Stimulated activated CD8-positive, alpha-beta memory T cell treated with anti-CD3 and anti-CD28 coated beads, Interleukin-15, amount 100 ng/mL, for 1 hour (primary cell): ENCODE measurements at places on chromosomes 2 and 18.

- DNase-seq: no peak
These were observed 26.7 kb downstream of the LIMS1 start for GRCh38 chr2:108560895-108561530.

- no peak for DNase-seq
These were observed 80.2 kb downstream of the NUP35 start for GRCh38 chr2:183204397-183204796.

GRCh38 chr18:9032519-9032918, 70.0 kb upstream of the NDUFV2 start:
- no peak for DNase-seq

- no peak for DNase-seq
These were observed 18.1 kb upstream of the LYPD6B start for GRCh38 chr2:149020432-149020851.

DNA sequence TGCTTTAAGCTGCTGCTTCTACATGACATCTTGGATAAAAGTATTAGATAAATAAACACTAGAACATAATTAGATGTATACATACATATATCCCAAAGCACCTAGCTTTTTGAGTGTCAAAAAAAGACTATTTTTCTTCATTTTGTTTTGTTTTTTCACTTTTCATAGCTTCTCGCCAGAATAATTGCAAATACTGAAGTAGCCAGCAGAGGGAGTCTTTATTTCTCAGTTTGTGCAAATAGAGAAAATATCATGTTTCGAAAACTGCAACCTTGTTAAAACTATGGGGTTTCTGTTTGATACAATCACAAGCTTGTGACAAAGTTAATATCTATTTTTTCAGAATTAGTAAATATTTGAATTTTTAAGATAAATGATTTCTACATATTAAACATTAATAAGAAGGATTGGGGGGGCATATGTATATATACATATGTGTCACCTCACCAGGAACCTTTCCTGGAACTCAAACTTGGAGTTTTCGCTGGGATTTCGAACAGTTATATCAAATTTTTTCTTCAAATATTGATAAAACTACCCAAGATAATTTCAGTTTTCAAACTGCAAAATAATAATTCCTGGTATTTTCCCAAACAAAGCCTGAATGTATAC, 61.0 kb downstream of the GRB14 start:
- DNase-seq: no peak

GRCh38 chr2:149400997-149401396, 70.6 kb downstream of the LYPD6 start:
- no peak for DNase-seq

DNA sequence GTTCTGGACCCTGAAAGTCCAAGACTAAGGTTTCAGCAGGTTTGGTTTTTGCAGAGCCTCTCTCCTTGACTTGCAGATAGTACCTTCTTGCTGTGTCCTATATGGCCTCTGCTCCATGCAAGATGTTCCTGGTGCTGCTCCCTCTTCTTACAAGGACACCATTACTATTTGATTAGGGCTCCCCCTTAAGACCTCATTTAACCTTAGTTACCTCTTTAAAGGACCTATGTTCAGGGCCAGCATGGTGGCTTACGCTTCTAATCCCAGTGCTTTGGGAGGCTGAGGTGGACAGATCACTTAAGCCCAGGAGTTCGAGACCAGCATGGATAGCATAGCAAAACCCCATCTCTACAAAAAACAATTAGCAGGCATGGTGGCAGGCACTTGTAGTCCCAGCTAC, 179.0 kb downstream of the SLC39A10 start:
- no peak for DNase-seq

DNA sequence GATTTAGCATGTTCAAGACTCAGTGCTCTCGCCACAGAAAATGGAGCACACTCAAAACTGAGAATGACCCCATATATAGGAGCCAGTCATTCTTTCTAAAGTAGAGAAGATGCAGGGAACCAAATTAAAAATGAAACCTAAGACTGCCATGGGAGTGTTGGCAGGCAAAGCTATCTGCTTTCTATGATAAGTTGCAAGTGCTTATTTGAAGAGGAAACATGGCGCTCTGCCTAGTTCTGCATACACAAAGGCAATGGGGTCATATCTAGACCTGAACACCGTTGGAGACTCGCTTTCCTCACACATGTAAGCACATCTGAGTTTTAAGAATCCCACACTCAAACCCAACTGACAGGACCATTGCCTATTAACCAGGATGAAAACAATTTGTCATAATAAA, 292.5 kb downstream of the ALK start:
- no peak for DNase-seq

DNA sequence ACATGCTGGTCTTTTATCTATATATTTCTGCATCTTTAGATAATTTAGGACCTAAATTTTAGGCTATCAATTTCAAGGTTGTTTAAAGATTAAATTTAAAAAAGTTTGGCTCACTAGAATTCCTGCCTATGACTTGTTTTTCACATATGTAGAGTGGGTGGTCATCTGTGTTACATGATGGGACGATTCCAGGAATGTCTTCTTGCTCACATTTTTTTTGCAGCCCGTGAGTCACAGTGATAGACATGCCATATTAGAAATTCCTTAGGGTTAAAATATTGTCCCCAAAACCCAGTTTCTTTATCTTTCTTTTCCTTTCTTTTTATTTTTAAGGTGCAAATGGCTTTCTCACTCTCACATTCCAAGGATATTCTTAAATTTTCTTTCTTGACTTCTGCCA, 652.0 kb downstream of the PLCL1 start:
- DNase-seq: no peak

GRCh38 chr2:230676546-230676945, 36.1 kb upstream of the CAB39 start:
- no peak for DNase-seq

DNA sequence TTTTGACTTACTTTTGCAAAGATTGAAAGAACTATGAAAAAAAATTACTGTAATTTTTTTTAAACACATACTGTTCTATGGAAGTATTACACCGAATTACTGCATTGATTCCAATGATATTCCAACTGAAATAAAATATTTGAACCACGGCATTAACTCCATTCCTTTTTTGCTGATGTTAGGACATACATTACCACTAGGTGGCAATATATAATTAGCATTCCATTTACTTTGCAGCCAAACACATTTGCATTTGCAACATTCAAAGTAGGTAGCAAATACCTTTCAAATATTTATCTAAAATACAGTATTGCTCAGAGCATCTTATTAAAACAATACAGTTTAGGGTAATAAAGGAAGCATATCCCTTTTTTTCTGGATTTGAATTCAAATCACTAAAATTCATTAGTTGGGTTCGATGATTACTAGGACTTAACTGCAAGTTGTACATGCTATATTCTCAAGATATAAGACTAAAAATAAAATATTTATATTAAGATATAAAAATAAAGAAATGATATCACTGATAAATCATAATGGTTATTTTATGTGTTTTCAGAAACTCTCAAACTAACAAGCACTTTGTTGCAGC, 31.3 kb downstream of the LANCL1 start:
- DNase-seq: no peak

DNA sequence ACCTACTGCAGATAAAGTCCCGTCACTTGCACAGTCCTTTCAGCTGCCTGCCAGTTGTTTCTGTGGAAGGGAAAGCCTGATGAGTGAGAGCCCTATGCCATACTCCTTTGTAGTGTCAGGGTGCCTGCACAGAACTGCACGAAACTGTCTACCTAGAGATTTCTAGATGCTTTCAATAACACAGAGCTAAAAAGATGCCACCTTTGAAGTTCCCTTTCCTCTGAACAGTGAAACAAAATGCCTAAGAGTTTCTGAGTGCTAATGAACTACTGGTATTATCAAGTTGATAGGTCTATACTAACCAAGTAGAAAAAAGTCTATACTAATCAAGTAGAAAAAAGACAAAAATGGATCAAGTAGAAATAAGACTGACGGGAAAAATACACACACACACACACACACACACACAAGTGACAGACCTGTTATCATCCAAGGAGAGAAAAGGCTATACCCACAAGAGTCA, 79.0 kb downstream of the TLK1 start:
- DNase-seq: no peak

- no peak for DNase-seq
These were observed 55.3 kb upstream of the SALL3 start for GRCh38 chr18:78924301-78924700.

- DNase-seq: no peak
These were observed 104.5 kb upstream of the SMIM21 start for GRCh38 chr18:75531851-75532459.

DNA sequence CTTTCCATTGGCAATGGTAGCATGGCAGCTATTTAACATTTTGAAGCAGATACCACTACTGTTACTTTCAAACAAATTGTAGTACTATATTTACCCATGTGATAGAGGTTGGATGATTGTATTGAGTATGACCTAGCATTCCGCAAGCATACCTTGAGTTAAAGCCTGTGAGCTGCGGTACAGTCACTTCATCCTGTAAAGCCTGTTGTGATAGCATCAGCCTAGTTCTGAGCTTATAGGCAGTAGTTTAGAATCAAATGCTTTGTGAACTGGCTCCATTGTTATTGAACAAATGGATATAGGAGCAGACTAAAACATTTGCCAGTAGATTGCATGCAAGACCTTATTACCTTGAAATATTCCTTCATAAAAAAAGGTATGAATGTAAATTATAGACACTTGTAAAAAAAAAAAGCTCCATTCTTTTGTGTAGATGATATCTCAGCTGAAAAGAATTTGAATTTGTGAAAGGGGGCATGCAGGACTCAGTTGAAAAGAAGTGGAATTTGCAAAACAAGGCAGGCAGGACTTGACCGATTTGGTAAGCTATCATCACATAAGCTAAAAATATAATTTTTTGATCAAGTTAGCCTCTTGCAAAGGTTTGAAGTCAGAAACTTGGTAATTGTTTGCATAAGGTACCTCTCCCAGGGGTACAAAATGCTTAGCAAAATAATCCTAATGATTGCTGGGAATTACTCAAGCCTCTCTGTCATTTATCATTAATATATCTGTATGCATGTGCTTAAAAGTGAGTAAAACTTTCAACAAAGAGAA, 138.5 kb upstream of the ITGA4 start:
- no peak for DNase-seq
